ENCODE measurements at places on chromosomes 2 and 18.

DNA sequence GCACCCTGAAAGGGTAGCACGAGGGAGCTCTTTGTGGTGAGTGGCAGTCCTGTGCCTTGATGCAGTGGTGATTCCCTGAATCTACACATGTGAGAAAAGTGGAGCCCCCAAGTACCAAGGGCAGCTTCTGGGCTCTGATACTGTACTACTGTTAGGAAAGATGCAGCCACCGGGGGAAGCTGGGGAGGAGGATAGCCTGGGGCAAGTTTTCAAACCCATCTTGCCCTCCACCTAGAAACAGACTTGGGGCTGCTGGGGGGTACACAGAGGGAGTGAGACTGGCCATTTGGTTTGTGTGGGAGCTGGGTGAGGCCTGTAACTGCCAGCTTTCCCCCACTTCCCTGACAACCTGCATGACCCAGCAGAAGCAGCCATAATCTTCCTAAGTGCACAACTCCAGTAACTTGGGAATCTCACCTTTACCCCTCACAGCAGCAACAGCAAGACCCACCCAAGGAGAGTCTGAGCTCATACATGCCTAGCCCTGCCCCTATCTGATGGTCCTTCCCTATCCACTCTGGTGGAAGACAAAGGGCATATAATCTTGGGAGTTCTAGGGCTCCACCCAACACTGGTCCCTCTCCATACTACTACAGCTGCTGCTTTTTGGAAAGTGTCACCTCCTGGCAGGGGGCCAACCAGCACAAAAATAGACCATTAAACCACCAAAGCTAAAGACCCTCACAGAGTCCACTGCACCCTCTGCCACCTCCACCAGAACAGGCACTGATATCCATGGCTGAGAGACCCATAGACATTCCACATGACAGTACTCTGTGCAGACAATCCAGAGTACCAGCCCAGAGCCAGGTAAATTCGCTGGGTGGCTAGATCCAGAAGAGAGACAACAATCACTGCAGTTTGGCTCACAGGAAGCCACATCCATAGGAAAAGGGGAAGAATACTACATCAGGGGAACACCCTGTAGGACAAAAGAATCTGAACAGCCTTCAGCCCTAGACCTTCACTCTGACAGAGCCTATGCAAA, 8.2 kb downstream of the MALL start:
- no peak for DNase-seq

GRCh38 chr18:49725809-49726674, 87.3 kb downstream of the ACAA2 start:
- DNase-seq = peak; percentile 90

DNA sequence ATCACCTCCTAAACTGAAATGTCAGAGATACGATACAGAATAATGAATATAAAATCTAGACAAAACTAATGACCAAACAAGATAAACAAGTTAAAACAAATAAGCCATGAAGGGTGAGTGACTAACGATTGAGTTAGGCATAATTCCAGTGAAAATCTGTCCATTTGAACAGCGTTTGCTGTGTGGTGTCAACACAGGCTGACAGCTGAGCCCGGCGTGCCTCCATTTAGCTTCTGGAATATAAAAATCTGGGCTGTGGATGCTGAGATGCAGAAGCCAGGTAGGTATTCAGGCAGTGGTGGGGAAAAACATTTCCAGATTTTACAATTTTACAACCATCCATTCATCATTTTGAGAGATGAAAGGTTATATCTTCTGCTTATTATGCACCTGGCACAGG, 2041.4 kb upstream of the CELF4 start:
- no peak for DNase-seq

DNA sequence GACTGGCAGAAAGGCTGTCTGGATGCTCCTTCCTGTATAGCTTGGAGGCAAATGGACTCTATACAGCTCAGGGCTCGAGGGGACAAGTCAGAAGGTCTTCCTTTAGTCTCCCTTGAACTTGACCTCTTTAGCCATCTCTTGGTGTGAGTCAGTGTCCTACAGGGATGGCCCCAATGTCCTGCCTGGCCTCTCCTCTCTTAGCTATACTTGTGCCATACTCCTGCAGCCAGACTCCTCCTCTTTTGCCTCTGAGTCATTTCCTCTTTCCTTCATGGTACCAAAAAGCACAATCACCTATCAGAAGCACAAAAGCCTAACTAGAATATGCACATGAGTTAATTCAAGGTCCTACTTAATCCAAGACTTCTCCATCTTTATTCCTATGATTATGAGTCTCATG, 112.7 kb downstream of the XRCC5 start:
- peak; percentile 49 for DNase-seq

- DNase-seq = no peak
These were observed 351.6 kb downstream of the SOCS6 start for GRCh38 chr18:70640336-70640887.

DNA sequence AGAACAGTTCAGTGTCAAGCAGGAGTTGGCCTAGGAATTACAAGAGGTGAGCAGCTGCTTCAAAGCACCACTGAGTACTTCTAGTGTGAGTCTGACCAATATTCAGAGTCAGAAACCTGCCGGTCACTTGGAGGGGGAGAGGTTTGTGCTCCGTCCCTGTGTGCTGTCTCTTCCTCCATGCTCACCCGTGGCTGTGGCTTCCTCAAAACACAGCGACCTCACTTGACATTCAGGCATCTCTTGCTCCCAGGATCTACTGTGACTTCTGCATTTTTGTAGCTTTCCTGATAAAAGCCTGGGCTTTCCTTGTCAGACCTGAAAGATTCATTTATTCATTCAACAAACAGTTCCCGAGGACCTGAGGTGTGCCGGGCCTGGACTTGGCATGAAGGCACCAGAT, 32.9 kb downstream of the TPRKB start:
- no peak for DNase-seq

- no peak for DNase-seq
These were observed 36.0 kb downstream of the FARP2 start for GRCh38 chr2:241391892-241392665.

DNA sequence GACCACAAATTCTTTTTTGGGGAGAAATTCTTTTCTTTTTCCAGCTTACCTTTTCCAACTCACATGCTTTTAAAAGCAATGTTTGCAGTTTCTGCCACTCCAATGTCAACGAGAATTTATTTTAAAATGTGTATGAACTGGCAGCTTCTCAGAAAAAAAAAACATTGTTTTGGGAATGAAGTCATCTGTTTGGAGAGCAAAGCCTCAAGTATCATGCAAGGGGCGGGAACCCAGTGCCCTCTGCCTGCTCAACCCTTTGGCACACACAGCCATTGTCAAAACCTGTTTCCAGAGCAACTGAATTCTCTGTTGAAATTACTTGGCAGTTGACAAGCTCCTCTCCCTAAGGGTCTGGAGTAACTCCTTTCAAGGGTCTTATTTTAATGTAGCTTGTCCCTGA, 128.5 kb downstream of the QPCT start:
- peak; percentile 92 for DNase-seq

DNA sequence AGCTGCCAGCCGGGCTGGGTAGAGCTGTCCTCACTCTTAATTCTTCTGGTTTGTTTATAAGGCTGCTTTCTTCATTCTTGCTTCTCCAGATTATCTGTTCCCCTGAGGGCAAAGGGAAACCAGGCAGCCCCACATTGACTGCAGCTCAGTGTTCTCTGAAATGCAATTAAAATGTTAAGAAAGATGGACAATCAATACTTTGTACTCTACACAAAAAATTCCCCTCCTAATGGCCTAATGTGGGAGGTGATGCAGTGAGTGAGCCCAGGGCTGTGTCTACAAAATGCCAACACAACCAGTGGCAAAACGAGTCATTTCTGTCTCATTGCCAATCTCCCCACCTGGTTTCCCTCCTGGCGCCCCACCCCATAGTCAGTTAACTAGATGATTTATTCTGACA, 541.7 kb upstream of the RAB6C start:
- no peak for DNase-seq

GRCh38 chr2:230582851-230583283, 129.8 kb upstream of the CAB39 start:
- DNase-seq = no peak

DNA sequence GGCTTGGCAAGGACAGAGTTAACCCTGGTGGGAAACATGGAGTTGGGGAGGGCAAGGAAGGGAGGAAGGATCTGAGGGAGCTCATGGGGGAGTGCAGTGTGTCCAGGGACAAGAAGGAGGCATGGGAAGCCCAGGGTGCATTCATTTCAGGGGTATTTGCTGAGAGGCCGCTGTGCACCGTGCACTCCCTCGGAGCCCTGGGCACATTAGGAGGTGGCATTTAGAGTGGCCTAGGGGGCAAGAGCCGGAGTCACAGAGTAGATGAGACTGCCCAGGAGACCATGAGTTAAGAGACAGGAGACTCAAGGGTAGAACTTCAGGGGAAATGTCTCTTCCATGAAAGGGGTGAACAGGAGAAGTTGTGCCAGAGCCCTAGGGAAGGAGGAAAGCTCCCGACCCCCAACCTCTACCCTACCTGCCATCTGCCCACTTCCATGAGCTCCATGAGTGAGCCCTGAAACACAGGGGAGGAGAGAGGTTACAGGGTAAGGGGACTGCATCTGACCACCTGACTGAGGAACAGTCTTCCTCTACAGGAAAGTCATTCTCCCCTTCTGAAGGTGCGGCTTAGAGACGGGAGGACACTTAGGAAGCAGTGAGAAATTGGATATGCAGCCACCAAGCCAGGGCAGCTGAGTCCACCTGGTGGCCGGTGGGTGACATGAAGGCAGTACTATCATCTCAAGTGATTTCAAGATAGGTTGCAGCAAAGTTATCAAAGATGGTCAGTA, 58.5 kb upstream of the COPS8 start:
- DNase-seq = peak; percentile 49

DNA sequence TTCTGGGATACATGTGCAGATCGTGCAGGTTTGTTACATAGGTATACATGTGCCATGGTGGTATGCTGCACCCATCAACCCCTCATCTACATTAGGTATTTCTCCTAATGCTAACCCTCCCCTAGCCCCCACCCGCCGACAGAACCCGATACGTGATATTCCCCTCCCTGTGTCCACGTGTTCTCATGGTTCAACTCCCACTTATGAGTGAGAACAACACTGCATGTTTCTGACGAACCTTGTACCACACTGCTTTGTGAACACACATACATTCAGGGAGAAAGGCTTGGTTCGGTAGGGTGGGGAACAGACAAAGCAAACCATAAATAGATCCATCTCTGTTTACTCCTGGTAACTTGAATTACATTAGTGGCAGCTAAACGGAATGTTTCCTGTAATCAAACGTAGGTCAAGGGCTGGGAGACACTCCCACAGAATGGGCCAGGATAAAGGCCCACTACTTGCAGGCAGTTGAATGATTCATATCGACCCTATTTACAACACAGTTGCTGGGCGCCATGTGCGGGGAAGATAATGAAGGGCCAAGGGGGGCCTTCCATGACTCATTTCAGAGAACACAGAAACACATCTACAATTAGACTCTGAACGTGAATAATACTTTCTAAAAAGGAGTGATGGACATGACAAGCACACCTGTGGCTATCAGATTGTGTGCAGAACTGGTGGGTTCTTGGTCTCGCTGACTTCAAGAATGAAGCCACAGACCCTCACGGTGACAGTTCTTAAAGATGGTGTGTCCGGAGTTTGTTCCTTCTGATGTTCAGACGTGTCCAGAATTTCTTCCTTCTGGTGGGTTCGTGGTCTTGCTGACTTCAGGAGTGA, 56.8 kb upstream of the KIDINS220 start:
- DNase-seq = no peak

DNA sequence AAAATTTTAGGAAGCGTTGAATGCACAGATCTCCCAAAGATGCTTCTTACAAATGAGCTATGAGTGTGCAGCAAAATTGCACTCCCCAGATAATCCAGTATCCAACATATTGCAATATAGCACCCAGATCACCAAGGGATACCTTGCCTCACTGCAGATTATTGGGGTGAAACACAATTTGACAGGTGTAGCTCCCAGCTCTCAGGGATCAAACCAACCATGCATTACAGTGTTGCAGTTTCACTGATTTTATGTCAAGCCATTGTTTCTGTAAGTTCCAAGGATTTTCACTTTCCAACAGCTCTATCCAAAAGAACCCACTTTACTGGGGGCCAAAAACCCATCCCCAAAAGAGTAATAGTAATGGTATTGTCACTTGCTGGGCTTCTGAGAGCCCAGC, 10.8 kb upstream of the PRLH start:
- no peak for DNase-seq

- DNase-seq = peak; percentile 53
These were observed 25.4 kb upstream of the TANK start for GRCh38 chr2:161134547-161135518.

GRCh38 chr2:63856303-63856603, 14.6 kb downstream of the UGP2 start:
- DNase-seq = no peak

DNA sequence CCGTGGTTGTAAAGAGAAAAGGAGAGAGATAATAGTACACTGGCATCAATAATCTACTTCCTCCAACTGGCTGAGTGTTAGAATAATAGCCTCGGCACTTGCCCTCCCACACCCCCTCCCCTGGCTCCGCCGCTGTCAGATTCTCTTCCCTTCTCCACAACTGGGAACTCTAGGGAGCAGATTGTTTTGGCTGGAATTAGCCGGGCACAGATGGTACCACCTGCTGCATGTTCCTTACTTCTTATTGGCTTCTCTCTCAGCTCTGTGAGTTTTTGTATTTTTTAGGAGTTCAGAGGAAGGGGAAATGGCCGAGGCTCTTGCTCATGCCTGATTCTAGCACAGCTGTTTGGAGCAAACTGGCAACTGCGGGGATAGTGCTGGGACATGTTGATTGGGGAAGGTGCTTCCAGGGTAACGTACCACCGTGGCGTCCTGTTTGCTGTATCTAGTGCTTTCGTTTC, 140.0 kb downstream of the ZEB2 start:
- DNase-seq = no peak

DNA sequence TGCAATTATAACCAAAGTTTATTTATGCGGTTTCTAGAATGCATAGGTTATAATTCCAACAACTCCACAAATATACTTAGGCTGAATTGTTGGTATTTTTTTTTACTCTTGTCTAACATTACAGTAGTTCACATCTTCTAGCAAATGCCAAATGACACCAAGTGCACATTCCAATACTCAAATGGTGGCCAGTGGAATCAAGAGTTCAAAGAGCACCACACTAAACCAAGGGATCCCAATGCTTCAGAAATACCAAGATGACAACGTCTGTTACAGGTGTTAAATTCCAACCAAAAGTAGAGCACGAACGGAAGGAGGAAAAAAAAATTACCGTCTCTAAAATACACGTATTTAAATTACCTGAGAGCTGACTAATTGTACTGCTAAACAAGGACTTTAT, 136.2 kb downstream of the TMEM247 start:
- DNase-seq = no peak

Measured in MG63 (cell line).